ENCODE measurements at places on chromosomes 12 and 14.

DNA sequence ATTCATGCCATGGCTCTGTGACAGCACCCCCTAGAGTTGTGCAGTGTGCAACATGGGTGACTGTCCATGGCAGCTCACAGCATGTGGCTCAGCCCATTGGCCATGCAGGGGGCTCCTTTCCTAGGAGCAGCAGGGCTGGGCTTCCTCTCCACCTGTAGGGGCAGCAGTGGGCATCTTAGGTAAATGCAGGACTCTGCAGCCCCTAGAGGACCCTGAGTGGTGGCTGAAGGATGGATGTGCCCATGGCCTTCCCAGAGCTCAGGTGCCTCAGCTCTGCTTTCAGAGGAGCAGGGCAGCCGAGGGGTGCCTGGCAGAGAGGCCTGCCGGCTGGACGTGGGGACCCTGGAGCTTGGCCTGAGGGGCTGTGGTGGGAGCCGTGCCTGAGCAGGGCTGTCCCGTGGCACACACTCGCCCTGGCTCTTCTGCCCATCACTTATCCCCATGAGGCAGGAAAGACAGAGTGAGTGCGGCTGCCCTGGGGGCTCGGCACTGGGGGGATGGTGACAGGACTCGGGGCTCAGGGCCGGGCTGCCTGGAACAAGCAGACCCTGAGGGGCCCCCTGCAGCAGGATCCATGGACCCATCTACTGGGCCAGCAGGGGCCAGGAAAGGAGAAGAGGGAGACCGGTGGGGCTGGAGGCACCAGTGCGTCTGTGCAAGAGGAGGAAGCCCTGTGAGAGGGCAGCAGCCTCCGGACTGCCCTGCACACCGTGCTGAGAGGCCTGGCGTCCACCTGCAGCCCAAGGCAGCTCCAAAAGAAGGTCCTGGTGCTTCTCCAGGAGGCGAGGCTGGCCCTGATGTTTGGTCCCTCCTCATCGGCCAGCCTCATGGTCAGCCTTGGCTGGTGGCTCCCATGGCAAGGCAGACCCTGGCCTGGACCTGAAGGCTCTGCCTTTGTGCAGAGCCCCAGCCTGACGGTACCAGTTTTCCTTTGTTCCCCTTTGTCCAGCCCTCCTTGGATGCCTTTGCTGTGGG lies 7.6 kb downstream of the ADSS1 start:
- no peak for DNase-seq

DNA sequence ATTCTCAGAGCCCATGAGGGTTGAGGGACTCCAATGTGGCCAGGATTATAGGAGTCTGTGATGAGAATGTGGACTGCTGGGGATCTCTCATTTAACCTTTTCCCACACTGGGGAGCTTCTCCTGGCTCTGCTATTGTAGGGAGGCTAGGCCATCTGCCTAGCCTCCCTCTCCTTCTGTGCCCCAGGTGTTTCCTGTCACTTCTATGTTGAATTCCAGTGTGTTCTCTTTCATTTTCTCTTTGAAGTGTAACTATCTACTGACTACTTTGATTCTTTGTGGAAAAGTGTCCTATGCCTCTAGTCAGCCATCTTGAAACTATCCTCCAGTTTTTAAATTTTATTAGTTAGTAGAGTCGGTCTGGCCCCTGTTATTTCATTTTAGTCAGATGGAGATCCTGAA lies 53.4 kb upstream of the ABCD2 start:
- DNase-seq: no peak

DNA sequence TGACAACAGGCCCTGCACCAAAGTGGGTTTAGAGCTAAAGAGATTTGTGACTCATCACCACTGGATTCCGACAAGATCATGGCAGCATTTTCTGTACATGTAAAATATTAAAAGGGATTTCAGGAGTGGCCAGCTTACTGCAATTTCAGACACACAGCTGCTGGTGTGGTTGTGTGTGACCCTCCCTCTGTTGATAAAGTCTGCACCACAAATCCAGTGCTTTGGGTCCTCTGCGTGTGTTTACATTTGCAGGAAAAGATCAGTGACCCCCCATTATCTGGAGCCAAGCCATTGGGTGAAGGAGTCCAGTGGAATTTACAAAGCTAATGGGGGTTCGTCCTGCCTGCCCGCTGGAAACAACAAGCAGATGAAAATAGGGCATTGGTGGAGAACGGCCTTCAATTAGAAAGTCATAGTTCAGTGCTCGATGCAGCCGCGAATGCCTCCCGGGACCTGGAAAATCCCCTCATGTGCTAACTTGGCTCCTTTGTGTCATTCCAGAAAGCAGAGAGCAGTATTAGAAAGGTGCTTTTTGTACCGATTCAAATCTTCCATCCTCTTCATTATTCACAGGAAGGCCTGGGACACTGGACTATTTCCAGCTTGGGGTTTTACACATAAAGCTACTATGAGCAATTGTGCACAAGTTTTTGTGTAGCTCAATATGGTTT lies 188.5 kb upstream of the TMEM132C start:
- DNase-seq: no peak

DNA sequence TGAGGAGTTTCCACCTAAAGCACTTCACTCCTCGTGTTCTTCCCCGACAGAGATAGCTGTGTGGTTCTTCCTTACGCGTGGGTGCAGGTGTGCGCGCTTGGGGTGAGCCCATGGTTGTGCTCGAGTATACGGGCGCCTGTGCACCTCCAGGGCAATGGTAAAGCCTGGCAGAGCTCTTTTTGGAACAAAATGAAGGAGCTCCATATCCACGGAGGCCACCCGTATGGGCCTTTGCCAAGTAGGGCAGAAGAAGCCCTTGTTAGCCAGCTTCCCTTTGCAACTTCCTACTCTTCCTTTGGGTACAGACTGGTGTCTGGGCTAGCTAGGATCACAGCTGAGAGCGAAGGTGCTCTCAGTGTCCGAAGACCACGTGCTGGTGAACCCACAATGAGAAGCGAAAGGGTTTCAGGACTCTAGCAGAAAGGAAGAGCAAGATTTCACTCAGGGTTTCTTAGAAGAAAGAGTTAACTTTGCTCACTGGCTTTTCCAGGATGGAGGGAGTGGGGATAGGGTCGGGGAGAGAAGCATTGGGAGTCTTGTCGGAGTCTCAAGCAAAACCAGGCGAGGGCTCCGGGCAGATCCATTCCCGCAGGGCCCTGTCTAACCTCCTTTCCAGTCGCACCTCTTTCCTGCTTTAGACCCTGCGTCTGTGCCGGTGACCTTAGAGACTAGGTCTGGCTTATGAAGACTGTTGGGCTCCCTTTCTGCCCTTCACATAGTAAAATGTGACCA lies 960 bp upstream of the LRFN5 start:
- no peak for DNase-seq

DNA sequence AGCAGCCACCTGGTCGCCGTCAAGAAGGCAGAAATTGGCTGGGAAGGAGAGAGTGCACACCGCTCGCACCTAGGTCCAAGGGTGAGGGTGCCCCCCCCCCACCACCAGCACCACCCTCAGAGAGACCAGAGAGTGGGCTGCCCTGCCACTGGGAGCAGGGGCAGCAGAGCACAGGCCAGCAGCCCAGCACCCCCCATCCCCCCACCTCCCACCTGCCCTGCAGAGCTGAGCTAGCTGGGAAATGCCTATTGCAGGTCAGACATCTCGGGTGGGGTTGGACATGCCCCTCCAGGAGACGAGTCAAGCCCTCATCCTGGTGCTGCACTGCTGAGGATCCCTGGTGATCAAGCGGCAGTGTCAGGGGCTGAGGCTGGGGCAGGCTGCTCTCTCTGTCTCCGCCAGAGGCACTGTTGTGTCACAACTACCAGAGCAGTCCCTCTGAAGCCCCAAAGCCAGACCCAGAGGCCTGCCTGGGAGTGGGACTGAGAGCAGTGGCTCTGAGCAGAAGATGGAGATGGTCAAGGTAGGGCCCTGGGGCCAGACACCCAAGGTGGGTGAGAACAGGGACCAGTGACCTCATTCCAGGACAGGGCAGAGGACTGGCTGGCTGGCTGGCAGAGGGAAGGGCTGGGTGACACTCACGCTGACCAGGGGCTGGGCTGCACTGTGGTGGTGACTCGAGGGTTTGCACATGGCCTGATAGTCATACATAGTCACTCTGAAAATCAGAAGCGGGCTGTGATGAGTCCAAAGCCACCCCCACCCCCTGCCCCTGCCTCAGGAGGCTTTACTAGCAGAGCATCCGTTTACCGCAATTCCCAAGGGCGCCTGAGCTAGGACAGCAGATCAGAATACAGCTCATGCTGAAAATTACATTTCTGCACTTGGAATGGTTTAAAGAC lies 19.7 kb upstream of the LRTM2 start:
- DNase-seq: no peak
